ENCODE measurements at places on chromosomes 2 and 18.

DNA sequence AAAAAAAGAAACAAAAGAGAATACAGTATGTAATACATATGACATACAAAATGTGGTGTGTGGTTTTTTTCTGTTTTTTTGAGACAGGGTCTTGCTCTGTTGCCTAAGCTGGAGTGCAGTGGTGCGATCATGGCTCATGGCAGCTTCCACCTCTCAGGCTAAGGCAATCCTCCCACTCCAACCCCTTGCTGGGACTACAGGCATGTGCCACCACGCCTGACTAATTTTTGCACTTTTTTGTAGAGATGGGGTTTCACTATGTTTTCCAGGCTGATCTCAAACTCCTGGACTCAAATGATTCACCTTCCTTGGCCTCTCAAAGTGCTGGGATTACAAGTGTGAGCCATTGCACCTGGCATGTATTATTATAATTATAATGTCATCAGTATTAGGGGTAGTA is 38.9 kb downstream of the DHX57 start:
- no peak for DNase-seq

DNA sequence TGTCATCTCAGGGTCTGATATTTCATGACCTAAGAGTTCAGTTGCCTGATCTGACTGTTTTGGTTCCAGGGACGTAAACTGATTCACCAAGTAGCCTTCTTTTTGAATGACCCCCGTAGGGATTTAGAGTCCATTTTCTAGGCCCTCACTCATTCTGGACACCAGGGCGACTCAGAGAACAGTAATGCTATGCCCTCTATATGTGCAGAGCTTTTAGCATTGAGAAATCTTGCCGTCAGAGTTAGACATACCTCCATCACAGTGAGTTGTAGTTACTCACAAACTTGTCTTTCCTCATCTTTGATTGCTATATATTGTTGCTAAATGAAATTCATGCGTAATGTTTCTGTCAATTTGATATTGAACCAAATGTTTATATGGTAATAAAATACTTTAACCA is 92.3 kb downstream of the OSBPL6 start:
- DNase-seq, result no peak

DNA sequence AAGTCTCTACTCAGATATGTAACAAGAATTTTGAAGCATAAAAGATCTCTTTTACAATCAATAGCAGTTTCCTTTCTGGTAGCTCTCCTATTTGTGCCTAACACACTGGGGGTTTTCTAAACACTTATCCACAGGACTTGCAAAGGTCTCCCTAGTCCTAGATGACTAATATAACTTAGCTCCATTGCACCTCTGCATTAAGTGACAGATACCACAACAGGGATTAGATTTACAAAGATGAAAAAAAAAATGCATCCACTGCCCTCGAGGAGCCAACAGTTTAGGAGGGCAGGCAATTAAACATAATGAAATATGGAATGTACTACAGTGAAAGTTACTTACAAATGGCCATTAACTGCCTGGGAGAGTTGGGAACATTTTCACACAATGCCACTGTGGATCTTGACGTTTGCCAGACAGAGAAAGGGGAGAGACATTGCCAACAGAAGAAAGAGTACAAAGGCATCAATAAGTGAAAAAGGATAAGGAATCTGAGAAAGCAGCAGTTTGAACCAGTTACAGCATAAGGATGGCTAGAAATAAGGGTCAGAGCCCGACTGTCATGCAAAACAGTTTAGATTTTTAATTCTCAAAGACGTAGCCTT is 14.3 kb downstream of the PPP3R1 start:
- DNase-seq, result no peak

DNA sequence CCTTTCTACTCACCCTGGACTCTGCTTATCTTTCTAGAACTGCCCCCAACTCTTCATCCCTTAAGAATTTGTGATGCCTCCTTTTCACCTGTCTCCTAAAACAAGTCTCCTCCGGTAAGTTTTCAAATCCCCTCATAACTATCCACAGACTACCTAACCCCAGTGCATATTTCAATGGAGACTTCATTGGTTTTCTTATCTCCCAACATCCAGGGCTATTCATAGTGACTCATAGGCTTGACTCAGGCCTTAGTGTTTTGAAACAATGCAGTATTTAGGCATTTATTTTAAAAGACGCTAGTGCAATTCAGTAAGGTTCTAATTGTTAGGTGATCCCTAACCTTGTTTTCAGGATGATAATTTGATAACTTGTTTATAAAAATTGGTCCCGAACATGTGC is 399.2 kb downstream of the CPS1 start:
- no peak for DNase-seq

GRCh38 chr2:112728378-112729175 is 7.8 kb downstream of the NT5DC4 start:
- DNase-seq, result no peak

GRCh38 chr18:10188971-10189810 is 265.2 kb upstream of the APCDD1 start:
- no peak for DNase-seq

GRCh38 chr2:152694161-152694661 is 23.1 kb downstream of the PRPF40A start:
- DNase-seq, result no peak

DNA sequence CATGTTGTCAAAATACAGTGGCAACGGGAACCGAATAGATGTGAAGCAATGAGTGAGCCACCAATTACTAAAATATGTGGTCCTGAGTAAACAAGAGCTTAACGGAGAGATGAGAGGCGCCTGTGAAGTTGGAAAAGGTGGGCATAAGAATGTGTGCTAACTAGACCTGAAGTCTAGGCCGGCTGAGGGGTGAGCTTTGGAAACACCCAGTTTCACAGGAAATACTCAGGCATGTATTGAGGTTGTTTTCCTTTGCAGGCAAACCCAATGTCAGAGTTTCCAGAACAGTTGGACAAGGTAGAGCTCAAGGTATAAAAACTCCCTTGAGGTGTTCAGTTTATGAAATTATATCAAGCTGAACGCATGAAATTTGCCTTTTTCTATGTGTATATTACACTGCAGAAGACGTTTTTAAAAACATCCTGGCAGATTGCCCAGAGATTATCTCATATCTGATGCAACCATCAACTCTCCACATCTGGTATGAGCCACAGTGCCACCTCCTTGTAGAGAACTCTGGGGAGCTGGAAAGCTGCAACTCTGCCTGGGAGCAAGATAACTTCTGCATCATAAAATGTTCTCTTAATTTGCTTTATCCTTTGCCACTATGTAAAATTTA is 3.9 kb upstream of the WDSUB1 start:
- DNase-seq, result peak; percentile 61

- DNase-seq, result no peak
Measured at GRCh38 chr2:150495993-150496627, 8.6 kb upstream of the RND3 start.

- no peak for DNase-seq
Measured at GRCh38 chr2:28432362-28432761, 39.7 kb downstream of the FOSL2 start.

DNA sequence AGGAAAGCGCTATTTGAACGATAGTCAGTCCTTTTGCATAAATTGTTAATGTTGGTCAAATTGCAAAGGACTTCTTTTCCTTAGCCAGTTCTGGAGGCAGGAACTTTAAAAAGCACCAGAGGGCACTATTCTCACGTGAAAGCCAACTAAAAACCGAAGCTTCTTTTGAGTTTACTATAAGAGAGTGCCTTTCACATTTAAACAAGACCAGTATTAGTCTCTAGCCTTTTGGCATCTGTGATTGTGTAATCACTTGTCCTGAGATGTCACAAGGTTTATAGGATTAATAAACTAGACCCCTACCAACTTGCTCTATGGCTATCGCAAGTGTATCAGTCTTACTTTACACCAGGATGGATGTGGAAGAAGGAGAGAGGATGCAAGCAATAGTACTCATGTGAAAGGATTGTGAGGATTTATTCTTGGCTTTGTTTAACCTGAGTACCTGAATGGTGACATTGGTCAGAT is 14.4 kb upstream of the STAT4 start:
- DNase-seq, result peak; percentile 11

- DNase-seq, result no peak
Measured at GRCh38 chr18:61926532-61926931, 33.7 kb upstream of the RNF152 start.

- no peak for DNase-seq
Measured at GRCh38 chr2:15092691-15093090, 460.2 kb downstream of the LRATD1 start.

- no peak for DNase-seq
Measured at GRCh38 chr2:188813857-188814256, 160.3 kb upstream of the COL3A1 start.

DNA sequence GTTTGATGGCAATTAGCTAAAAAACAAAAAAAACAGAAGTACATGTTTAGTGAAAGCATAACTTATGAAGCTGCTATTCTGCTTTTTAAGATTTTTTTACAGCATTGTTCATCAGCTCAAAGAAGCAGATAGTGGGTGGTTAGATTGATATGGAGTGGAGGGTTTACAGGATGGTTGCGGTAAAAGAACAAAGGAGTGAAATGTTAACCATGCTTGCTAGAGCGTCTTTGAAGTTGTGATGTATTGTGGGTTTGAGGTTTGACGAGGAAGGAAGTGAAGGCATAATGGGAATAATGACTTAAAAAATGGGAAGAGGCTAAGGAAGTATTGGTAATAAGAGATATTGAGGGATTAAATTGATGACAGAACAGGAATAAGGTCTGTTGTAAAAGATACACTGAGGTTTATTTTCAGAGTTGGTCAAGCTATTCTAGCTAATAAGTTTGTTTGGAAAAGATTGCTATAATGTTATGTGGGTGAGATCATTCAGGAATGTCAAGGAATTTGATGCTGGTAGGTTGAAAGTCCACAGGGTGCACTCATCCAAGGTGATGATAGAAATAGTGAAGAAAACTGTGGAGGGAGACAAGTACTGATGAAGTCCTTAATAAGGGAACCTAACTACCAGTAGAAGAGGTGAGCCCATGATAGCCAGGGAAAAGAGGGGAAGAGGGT is 14.6 kb downstream of the SPOPL start:
- no peak for DNase-seq

DNA sequence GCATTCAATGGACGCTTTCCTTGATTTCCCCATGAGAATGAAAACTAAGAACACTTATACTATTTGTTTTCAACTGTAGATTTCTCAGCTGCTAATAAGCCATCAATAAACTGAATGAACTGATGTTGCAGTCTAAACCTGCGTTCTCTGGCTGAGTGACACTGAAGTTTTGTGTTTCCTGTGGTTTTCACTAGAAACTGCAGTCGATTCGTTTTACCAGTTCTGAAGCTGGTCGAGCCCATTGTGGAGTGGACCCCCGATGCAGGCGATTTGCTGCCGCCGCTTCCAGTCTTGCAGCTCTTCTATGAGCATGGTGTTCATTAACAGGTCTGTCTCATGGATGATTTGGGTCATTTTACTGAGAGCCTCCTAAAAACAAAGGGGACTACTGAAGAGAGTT is 50.6 kb upstream of the STAT1 start:
- no peak for DNase-seq

DNA sequence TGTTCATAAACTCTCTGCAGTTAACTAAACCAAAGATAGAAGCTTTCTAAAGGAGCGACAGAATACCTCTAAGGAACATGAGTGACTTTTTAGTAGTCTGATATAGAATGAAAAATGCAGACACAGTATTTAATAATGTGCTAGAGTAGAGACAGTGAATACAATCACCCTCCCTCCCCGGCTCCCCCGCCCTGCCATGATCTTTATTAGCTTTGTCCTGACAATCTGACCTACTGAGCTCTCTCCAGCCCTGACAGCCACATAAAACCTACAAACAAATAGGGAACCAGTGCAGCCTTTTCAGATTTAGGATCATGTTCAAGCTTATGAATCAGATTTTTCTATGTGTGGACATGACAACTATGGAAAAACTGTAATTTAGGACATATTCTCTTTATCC is 777.6 kb upstream of the FANCL start:
- no peak for DNase-seq

GRCh38 chr2:22194218-22194617 is 1070.5 kb downstream of the TDRD15 start:
- no peak for DNase-seq

DNA sequence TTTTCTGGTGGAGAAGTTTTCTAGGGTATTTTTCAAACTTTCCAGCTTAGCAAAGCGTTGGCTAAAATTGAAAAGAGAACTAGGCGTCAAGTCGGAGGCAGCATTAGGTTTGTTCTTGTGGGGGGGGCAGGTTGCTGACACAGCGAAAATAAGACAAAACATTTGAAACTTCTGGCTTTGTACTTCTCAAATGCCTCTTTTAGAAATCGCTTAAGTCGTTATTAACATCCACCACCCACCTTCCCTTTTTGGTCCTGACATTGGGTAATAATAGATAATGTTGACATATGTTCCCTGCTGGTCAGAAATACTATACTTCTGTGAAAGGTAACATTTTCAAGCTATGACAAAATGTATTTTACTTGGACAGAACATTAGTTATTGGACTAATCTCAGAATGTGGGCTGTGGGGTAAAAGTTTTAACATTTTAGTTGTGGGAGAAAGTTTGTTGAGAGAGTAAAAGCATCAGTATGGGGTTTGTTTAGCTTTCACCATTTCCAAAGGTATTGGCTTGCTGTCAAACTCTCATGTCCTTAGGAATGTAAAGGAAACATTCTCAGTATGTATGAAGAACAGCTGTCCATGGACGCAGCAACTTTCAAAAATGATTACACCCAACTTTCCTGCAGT is 88.1 kb upstream of the ZEB2 start:
- DNase-seq, result no peak

DNA sequence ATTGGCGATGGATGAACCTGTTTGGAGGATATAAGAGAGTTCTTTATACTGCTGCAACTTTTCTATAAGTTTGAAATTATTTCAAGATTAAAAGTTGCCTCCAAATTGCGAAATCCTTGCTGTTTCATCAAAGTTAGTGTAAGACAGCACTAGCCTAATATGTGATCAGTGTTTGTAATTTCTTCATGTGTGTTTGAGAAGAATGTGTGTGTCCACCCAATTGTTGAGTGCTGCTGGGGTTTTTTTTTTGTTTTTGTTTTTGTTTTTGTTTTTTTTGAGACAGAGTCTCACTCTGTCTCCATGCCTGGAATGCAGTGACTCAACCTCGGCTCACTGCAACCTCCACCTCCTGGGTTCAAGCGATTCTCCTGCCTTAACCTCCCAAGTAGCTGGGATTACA is 33.4 kb downstream of the CDK15 start:
- no peak for DNase-seq

Data from DMS79 (cell line).